ENCODE measurements at places on chromosomes 7 and 10.

DNA sequence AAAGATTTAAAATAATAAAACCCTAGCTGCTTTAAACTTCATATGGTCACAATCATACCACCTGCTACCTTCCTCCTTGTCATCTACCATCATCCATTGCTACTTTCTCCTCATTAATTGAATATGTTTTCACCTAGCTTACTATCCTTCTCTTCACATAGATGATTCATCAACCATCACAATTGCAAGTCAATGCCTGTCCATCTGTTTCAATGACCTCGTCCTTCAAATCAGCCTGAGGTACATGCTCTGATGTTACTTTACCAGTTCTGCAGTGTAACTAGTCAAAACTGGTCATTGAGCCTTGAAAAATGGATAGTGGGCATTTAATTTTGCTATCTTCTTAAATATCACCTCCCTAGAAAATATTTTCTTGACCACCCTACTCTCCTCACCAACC is 164.7 kb downstream of the SEMA3E start:
- DNase-seq, result no peak

DNA sequence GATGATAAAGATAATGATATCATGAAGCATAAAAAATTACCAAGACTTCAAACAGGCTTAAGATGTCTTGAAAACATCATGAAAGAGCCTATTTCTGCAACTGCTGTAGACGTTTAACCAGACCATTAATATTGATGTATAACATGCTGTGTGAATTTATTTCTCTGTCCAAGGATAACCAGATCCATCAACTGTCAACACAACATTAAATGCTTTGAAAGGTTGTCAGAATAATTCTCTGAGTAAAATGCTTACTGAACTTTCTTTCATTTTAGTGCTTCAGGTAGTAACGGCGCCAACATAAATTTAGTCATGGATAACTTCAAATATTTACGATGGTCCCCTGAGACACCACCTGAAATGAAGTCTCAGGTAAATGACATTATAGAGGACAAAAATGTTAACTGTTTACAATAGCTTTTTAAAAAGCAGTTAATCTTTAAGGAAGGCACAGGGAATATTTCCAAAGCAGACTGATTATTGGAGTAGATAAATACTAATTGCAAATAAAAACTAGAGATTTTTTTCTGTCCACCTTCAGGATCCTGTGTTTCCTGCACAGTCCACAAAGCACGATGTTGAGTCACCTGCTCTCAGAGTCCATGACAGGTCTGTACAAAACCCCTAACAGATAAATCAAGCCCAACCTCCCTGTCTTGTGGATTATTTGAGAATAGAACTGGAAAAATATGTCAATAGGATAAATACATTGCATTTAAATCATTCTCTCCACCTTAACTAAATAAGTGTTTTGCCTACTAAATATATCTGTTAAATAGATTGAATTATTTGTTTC is 1213.2 kb downstream of the XPNPEP1 start:
- no peak for DNase-seq

DNA sequence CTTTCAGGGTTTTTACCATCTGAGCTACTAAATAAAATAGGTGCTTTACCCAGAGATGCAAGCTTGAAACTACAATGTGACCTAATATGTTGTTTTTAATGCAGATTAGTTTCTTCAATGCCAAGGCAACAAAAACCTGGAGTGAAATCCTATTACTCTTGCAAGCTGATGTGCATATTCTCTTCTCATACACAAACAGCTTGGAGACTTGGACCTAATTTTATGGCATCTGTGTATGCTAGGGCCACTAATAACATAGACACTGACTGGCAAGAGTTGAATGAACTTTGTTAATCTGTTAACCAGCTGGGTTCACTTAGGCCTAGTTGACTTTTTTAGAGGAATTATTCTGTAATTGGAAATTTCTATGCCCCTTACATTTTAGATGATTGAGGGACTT is 23.4 kb upstream of the SMIM30 start:
- no peak for DNase-seq

- no peak for DNase-seq
Observed at GRCh38 chr7:35839860-35840854, 39.3 kb downstream of the SEPTIN7 start.

GRCh38 chr10:74825371-74826141 is 844 bp upstream of the KAT6B start:
- no peak for DNase-seq

GRCh38 chr7:66539902-66540375 is 88.7 kb upstream of the KCTD7 start:
- DNase-seq, result no peak

- DNase-seq, result no peak
Observed at GRCh38 chr7:149454006-149454405, 6.9 kb downstream of the ZNF777 start.

DNA sequence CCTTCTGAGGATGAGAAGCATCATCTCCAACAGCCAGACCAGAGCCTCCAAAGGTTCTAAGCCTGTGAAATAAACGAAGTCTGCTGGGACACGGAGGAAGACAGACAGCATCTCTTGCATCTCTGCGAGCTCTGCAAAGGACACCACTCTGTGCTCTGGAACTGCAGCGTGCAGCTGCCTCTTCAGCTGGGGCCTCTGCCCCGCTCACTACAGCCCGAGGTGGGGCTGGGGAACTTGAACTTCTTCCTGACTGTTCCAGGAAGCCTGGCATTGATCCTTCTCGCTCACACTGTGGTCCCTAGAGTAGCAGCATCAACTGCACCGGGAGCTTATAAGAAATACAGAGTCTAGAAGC is 163.3 kb downstream of the USP6NL start:
- peak; percentile 26 for DNase-seq

DNA sequence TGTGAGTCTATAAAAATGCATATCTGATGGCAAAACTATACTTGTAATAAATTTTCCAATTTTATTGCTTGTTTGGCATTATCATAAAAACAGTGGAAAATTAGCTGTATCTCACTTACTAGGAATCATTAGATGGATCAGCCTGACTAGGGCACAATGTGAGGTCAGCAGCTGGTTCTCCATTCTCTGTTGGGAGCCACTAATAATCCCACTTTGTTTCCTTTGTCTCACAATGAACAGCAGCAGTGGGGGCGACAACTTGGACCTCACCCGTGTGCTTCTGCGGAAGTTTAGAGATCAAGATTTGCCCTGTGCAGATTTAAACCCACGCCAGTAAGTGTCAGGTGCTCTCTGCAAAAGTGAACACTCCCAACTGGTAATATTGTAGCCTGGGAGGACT is 295.5 kb downstream of the ABCA13 start:
- DNase-seq, result no peak

DNA sequence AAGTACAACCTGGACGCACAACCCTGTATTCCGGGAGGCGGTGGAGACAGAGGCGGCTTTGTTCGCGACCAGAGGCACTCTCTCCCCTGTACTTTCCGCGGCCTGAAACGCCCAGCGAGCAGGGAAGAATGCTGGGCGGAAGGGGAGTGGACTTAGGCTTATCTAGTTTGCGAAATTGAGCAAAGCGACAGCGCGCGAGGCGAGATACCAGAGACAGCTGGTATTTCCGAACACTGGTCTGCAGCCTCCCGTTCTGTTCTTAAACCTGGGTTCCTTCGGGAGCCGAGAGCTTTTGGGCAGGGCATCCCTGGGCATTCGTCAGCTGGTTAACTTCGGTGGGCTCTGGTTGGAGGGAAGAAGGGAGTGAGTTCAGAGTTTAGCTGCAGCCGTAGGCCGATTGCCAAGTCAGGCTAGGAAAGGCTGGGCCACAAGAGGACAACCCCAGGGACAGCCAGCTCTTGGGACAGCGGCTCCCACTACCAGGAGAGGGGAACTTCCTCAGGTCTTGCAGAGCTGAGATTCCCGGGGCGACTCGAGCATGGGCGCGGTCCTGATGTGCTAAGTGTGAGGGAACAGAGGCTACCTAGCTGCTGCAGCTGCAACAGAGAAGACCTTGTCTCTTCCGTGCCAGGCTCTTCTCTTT is 3.9 kb downstream of the HMX3 start:
- DNase-seq, result peak; percentile 56

GRCh38 chr10:118943253-118943652 is 86.3 kb upstream of the NANOS1 start:
- DNase-seq, result no peak

- DNase-seq, result no peak
Observed at GRCh38 chr7:24597014-24597413, 23.8 kb downstream of the PALS2 start.

- no peak for DNase-seq
Observed at GRCh38 chr7:89247207-89247606, 451.7 kb upstream of the TEX47 start.

GRCh38 chr10:92478536-92478935 is 95.4 kb downstream of the IDE start:
- no peak for DNase-seq

- DNase-seq, result no peak
Observed at GRCh38 chr7:101169110-101169837, 3.9 kb upstream of the VGF start.

- no peak for DNase-seq
Observed at GRCh38 chr10:72355214-72355555, 466 bp upstream of the DNAJB12 start.

GRCh38 chr7:37356911-37357636 is 91.6 kb downstream of the ELMO1 start:
- no peak for DNase-seq

- DNase-seq, result no peak
Observed at GRCh38 chr10:132335189-132336063, 3.4 kb downstream of the LRRC27 start.

GRCh38 chr10:92047215-92047614 is 123.6 kb downstream of the BTAF1 start:
- no peak for DNase-seq

DNA sequence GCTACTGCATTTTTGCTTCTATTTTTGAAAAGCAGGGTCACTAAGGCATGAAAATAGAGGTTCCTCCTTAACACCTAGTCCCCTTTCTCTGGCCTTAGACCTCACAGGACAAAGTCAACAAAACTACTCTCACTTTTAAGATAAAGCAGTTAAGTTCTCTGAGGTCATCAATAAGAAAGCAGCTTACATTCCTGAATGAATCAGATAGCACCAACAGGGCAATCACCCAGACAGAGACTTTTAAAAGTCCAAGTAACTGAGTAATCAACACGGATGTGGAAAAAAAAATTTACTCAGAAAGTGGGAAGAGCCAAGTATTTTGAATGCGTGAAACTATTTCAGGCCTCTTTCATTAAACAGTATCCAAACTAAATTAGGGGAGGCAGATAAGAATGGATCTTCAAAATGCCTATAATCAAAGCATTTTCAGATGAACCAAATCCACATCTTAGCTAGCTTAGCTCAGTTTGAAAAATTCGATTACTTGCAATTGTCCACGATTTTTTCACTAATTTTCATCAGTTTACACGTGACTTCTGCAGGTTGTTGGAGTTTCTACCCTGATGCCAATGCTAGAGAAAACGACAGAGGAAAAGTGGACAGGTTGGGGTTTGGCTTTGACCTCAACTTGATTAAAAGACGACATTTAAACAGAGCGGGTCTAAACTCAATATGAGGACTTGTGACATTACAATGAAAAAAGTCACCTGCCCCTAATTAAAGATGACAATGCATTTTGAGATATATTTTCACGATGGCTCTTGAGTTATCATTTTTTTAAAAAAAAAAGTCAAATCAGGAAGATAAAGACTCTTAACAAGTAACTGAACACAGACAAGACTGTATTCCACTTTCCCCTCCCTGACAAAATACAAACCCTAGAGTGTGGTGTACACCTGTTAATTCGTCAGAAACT is 1.6 kb downstream of the BEND7 start:
- DNase-seq, result no peak

DNA sequence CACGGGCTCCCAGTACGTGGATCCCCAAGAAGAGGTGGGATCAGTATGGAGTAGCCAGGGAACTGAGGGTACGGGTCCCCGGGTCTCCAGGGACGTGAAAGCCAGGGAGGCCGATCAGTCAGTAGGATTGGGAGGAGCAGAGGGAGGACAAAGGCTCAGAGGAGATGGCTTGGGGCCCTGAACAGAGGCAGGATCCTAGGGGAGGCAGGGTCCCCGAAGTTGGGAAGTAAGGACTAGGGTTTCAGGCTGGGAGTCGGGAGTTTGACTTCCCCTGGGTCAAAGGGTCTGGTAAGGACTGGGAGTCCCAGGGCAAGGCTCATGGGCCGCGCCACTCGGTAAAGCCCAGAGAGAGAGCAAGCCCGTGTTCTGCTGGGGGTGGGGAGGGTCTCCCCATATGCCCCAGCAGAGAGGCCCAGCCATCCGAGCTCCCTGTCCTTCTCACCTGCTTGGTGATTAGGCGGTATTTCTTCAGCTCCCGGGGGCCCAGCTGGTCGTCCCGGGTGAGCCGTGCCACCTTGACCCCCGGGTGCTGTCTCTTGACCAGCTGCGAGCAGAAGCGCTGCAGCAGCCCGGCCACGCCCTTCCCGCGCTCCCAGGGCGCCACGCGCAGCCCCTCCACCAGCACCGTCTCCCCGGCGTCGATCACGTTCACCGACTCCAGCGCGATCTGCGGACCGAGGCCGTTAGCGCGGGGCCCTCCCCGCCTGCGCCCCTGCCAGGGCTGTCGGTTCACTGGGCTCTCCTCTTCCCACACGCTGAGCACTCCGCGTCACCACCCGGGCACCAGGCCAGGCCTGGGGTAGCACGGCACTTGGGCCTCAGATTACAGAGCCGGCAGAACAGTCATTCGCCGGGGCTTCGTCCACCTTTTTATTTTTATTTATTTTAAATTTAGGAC is 7.0 kb downstream of the NAT16 start:
- DNase-seq, result no peak

DNA sequence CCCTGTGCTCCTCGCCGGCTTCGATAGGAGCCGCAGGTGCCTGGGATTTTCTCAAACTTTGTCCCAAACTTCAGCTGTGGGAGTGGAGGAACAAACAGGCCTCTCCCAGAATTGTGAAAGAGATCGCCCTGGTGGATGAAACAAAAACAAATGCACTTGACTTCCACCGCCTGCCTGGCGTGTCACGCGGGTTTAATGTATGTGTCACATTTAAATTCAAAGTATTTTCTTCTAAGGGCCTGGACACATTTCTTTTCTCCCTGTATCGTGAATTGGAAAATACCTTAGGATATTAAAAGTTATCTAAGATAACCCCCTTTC is 694 bp upstream of the WASL start:
- peak; percentile 71 for DNase-seq

GRCh38 chr10:15118615-15119014 is 21.5 kb downstream of the RPP38 start:
- DNase-seq, result no peak

DNA sequence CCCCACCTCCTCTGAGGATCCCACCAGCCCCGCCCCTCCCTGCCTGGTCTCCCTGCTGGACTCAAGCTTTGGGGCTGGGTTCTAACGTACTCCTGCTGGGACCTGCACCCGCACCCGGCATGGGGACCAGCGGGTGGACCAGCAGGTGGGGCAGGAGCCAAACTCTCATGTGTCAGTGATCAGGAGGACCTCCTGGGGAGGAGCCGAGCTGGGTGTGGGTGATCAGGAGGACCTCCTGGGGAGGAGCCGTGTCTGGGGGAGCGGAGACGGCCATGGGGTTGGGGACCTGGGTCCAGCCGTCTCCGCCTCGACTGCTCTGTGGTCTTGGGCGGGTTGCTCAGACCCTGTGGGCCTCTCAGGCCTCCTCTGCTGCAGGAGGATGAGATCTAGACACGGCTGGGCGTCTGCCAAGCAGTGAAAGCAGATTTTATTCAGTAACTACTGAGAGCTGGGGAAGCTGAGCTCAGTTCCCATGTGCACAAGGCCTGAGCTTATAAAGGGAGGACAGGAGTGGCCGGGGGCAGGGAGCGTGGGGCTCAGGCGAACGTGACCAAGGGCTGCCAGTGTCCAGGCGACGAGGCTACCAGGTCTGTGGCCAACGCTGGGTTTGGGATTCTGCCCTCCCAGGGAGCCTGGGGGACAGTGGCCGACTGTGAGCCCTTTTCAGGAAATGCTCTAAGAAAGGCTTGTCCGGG is 33.6 kb upstream of the UTF1 start:
- no peak for DNase-seq

All from right atrium auricular region (tissue), 2 donors.